ENCODE measurements at places on chromosomes 7 and 10.

DNA sequence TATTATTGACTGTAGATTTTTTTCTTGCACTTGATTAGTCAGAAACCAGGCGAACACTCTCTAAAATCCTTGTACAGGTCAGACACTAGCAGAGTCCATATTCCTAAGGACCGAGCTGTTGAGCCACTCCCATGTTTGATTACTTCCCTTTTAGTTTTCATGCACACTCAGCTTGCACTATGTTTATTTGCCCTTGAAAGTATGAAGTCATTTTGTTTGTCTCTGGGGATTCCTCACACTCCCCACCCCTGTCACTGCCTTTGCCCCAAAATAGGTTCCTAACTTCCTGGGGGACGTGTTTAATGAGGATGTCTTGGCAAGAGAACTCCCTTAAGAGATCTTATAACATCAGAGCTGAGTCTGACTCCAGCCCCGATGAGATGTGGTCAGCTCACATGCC is 182.1 kb downstream of the EVX1 start:
- no peak for DNase-seq

DNA sequence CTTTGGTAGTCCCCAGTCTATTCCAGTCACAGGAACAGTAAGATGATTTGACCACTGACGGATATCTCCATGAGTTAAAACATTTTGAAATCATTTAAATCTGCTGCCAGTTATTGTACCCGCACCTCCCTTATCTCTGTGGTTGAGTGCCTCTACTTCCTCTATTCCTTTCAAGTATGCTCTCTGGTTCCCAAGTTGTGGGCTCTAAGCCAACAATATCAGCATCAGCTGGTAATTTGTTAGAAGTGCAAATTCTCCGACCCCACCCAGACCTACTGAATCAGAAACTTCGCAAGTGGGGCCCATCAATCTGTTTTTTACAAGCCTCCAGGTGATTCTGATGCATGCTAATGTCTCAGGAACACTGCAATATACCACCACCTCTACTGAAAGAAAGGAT is 235.5 kb downstream of the CCSER2 start:
- DNase-seq: no peak

DNA sequence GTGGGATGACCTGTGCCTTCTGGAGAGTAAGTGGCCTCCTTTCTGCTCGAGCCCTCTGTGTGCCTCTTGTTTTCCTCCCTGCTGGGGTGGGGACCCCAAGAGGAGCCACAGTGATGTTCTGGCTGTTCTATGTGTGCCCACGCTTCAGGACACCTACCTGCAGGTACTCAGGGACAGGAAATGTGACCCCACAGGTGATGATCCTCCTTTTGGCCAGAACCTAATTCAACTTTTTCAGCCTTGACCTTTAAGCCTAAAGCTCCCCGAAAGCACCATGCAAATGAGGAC is 70.3 kb downstream of the VWA2 start:
- no peak for DNase-seq

DNA sequence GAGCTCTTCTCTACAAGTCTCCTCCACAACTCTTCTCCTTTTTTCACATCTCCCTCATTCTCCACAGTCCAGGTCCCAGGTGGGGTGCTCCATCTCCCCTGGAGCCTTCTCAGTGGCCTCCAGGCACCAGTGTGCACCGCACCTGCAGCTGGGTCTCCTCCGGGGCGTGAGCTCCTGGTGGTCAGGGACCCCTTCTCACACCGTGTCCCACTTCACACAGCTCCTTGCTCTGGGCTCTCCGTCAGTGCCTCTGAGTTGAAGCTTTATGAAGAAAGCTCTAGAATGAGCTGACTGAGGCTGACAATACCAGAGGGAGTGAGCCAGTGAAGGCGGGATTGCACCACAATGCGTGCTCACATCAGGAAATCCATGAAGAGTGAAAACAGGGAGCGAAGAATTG is 290.2 kb downstream of the DNAJB6 start:
- no peak for DNase-seq

- no peak for DNase-seq
Observed at GRCh38 chr10:102066399-102067088, 1.4 kb downstream of the HPS6 start.

DNA sequence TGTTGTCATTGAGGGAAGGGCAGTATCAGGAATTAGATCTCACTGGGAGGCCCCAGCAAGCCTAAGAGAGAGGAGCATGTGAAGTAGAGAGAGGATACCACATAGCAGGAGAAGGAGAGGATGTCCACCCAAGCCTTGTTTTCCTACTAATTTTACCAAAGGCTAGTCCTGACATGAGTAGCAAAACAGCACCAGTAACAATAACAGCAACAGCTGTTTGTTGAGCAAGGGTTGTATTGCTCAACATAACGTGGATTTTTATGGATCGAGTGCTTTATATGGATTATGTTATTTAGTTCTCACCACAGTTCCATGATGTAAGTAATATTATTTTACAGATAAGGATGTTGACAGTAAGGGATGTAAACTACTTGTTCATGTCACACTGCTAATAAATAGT is 135.2 kb upstream of the DLX6 start:
- no peak for DNase-seq

DNA sequence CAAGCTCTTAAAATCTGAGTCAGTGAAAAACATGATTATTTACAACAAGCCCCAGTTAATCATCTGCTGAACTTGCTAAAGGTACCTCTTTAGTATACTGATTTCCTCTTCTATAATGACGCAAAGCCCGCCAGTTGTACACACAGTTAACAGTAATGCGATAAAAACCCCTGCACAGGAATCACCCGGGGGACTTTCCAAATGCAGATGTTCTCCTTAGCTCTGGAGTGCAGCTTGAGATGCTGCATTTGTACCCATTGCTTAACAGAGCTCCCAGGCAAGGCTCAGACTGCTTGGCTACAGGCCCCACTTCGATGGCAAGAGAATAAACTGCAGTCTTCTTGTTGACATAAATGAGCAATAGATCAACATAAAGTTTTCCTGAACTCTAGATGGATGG is 279.6 kb upstream of the HGF start:
- DNase-seq: no peak
